ENCODE measurements at places on chromosomes 1 and 21.

GRCh38 chr1:28102189-28102588, 13.8 kb upstream of the EYA3 start:
- DNase-seq, result no peak

DNA sequence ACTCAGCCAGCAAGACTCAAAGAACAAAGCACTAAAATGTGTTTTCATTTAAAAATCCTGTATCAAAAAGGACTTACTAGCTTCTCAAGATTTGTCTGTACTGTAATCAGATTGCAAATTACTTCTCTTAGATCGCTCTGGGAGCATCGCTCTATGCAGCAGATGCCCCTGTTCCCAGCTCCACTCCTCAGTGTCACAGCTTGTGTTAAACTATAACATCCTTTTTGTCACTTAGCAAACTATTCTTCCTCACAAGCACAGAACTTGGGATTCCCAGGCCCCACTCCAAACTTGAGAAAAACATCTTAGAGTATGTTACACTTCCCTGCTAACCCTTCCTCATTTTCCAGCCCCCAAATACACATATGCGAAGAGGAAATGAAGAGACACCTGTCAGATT, 85.1 kb upstream of the CHRM3 start:
- DNase-seq, result no peak

GRCh38 chr1:82044111-82044510, 243.4 kb downstream of the ADGRL2 start:
- DNase-seq, result no peak

DNA sequence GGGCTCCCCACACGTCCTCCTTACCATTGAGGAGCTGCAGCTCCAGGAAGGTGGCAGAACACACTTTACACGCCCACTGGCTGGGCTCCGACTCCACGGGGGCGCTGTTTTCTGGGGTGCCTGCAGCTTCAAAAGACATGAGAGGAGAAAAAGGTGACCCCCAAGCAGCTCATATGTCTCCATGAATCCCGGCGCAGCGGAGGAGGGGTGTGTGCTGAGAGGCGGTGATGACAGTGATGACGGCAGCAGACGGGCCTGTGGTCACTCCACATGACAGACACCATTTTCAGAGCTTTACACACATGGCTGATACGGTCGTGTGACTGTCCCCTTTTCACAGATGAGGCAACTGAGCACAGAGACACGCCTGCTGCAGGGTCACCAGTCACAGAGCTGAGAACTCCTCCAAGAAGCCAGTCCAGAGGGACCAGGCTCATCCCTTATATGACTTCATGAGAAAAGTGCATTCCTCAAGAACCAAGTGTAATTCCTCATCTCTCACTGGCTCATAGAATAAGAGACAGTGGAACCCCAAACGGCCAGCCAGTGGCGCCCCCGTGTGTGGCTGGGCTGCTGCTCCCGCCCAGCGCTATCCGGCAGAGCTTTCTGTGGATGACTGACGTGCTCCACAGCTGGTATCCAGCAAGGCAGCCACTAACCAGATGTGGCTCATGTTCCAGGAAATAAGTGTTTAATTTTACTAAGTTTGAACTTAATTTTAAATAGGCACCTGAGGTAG, 31.9 kb downstream of the PRDM15 start:
- no peak for DNase-seq

DNA sequence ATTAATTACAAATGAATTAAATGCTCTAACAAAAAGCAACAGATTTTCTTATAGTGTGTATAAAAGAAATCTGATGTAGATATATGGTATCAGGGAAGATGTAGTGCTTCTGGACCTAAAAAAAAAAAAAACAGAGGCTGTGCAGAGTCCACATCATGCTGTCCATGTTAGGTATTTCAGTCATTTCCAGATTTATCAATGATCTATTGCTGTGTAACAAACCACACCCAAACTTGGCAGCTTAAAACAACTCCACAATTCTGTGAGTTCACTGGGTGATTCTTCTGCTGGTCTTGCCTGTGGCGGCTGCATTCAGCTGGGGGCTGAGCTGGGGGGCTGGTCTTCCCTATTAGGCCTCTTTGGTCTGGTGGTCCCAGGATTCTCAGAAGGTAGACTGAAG, 52.3 kb upstream of the C1orf146 start:
- DNase-seq, result no peak

- peak; percentile 22 for DNase-seq
These were observed 25.0 kb upstream of the POU3F1 start for GRCh38 chr1:38071312-38072256.

GRCh38 chr1:208497866-208498541, 253.8 kb upstream of the PLXNA2 start:
- DNase-seq, result no peak

- no peak for DNase-seq
These were observed 36.1 kb downstream of the LRIF1 start for GRCh38 chr1:110927484-110928075.

DNA sequence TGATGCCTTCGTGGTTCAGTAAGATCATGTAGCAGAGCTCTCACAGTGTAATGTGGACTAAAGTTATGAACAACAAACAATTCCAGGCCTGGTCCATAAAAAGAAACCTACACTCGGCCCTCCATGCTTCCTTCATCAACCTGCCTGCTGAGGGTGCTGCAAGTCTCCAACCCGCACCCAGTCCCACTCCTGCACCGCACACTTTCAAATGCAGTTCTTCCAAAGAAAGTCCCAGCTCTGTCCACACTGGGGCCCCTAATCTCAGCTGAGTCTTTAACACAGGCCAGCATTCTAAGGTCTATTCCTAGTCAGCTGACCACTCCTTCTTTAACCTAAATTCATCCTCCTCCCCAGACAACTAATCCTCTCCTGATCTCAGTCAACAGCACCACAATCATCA, 71.5 kb upstream of the NR5A2 start:
- no peak for DNase-seq

- DNase-seq, result no peak
These were observed 81.1 kb upstream of the ADAR start for GRCh38 chr1:154689083-154689482.

DNA sequence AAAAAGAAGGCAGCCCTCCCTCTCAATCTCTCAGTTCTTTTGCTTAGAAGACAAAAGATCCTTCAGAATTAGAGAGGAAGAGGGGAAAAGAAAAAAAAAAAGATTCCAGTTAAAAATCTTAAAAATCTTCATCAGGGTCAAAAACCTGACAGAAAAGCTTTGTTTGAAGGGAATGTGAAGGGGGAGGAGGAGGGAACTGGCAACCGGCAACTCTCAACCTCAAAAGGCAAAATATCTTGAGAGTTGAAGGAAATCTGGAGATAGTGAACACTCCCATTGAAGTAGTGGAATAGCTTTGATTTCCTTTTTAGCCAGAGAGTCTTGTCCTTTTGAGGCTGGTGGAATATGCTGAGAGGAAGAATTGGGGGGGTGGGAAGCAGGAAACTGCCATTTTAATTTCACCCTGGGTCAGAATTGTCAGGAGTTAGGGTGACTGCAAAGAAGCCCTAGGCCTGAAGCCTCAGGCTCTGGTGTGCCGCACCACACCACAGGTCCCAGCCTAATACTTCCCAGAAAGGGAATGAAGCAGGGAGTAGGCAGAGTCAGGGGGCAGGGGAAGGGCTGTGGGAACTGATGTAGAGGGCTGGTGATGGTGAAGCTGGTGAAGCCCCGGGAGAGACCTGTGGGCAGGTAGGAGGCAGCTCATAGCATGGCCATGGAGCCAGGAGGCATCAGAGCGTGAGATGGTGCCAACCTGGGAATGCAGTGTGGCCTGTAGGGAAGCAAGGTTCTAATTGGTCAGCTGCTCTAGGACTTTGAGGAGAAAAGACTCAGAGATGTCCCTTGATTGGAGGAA, 24.6 kb downstream of the KIRREL1 start:
- DNase-seq, result no peak

GRCh38 chr1:20076710-20077461, 6.9 kb downstream of the PLA2G5 start:
- no peak for DNase-seq

DNA sequence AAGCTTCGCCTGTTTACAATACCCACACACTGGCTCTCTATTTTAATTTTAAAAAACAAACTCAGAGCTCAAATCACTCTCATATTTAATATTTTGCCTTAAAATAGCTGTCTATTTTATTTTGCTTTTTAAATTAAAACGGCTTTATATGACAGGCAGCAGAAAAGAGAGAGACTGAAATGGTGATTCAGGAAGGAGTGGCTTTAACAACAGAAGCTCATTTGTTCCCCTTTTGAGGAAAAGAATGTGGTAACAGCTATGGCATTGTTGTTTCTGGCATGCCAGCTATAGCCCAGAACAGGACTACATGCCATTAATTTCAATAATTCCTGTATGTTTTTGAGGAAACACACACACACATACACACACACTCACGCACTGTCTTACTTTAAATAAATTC, 234.2 kb upstream of the PTBP2 start:
- no peak for DNase-seq

- no peak for DNase-seq
These were observed 764.7 kb upstream of the TPTE start for GRCh38 chr21:9756677-9757076.

DNA sequence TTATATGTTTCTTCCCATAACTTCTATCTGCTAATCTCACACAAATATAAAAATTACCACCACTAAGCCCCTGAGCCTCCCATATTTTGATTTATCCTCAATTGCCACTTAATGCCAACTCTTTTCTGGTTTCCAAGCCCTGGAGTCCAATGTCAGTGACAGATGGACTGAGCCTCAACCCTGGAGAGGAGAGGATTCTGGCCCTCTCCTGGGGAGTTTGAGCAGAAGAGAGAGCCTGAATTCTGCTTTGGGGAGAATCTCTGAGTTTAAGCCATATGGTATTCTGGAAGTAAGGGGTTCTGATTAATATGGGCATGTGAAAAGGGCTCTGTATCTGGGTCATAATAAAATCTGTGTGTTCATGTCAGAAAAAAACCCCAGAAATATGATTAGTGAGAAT, 8.5 kb downstream of the CADM3 start:
- DNase-seq, result no peak

GRCh38 chr1:172343240-172344160, 77.0 kb upstream of the C1orf105 start:
- DNase-seq, result no peak
